DMS 273 treated with DMSO at 0.1 percent for 48 hours (cell line): ENCODE measurements at places on chromosomes 5 and 9.

GRCh38 chr5:72325566-72326305 is 5.6 kb downstream of the PTCD2 start:
- DNase-seq: no peak

DNA sequence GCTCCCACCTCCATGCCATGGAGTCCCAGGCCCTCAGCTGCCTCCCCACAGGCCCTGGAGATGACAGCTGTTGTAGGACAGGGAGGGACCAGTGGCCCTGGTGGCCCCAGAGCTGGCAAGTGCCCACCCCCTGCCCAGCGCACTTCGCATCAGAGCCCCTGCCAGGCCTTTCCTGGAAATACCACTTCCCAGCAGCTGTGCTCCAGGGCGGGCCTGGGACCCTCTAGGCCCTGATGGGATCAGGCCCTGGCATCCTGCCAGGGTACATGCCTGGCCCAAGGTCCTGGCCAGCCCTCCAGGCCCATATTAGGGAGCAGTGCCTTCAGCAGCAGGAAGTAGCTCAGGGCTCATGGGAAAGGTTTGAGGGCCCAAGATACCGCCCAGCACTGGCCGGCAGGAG is 2.5 kb downstream of the KCNT1 start:
- DNase-seq: no peak

DNA sequence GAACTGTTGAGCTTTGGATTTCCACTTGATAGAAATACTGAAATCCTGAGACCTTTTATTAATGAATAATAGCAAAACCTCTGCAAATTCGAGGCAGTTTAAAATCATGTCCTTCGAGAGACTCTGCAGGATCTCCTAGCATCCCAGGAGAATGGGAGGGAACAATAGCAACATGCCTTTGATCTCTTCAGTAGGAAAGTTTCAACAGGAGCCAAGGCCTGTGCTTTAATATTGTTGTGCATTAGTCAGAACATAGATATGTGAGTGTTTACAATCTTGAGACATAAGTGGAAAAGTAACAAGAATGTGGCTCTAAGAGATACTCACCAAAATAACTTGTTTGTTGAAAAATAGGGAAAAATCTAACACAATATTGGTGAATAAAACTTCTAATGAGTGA is 83.3 kb upstream of the LHFPL2 start:
- DNase-seq: no peak

DNA sequence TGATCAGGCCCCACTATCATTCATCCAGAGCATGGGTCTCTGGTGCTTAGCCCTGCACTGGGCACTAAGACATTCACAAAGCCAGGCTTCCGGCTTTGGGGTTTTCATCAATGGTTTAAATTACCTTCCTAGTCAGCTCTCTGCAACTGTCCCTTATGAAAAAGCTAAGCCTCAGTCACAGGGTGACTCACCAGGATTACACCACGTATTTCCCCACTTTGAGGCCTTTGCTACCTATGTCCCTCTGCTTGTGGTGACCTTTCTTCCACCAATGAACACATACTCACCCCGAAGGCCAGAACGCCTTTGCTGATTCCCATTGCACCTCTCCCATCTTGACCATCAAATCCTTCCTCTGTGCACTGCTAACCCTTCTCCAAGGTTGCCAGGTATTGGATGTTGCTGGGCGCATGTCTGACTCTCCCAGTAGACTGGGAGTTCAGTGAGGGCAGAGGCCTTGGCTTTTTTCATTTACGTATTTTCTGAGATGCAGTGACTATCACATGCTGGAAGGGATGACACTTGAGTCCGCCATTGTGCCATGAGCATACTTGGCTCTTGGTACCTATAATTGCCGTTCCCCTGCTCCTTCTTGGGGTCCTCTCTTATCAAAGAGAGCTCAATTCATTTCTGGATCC is 58.7 kb upstream of the TNFSF8 start:
- DNase-seq: no peak

- DNase-seq: no peak
Measured at GRCh38 chr9:1732670-1733069, 282.5 kb upstream of the SMARCA2 start.

GRCh38 chr5:131067636-131068035 is 97.4 kb downstream of the HINT1 start:
- DNase-seq: no peak

DNA sequence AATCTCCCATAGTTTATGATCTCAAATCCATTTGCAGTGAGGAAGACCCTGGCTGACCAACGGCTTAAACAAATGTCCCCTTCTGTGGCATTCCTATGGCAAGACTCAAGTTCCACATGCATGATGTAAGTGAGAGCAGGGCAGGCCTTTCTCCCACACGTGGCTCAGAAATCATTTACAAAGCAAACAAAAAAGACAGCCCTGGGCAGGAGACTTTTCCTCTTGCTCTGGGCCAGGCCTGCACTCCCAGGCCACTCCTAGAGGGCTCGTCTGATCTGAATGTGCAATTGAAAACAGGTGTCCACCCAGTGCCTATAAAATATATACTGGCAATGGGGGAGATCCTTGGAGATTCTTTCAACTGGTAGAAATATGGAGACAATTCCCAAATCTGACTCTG is 123.1 kb downstream of the DMRT2 start:
- no peak for DNase-seq

GRCh38 chr5:1204693-1205242 is 3.4 kb downstream of the SLC6A19 start:
- peak; percentile 37 for DNase-seq
